Effector memory CD4-positive, alpha-beta T cell (primary cell): ENCODE measurements at places on chromosomes 1 and 21.

- no peak for DNase-seq
Observed at GRCh38 chr1:42165511-42166210, 1.1 kb upstream of the GUCA2A start.

DNA sequence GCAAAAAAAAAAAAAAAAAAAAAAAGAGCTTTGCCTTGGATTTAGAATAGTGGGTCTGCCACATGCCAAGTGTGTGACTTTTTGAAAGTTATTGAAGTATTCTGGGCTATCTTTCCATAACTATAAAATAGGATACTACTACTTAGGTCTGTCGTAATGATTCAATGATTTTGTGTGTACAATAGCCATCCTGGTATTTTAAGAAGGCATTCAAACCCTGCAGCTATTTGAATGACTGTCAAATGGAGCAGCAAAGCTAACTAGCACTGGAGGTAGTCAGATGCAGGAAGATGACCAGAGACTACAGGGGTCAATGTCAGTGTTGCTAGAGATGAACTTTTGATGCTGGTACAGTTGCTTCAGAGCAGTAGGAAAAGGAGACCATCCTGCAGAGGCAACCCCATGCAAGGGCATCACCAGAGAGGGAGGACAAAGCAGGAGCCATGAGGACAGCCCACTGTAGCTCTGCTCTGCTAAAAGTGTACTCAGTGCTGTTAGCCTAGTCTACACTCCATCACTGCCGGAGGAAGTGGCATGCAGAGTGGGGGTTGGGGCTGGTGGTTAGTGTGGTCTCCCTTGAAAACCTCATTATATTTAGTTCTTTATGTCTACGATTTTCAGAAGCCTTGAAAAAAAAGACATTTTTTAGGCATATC is 29.0 kb downstream of the DUSP10 start:
- DNase-seq, result peak; percentile 67

- no peak for DNase-seq
Observed at GRCh38 chr1:169367096-169367685, 406 bp downstream of the NME7 start.

DNA sequence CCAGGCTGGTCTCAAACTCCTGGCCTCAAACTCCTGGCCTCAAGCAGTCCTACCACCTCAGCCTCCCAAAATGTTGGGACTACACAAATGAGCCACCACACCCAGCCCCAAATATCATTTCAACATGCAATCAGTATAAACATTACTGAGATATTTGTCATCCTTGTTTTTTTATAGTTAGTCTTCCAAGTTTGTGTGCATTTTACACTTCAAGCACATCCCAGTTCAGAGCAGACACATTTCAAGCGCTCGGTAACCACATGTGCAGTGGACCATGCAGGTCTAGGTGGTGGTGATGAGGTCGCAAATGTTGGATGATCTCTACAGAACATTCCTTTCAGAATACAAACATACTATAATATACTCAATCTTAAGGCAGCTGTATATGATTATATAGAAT is 23.8 kb upstream of the APP start:
- DNase-seq, result no peak

DNA sequence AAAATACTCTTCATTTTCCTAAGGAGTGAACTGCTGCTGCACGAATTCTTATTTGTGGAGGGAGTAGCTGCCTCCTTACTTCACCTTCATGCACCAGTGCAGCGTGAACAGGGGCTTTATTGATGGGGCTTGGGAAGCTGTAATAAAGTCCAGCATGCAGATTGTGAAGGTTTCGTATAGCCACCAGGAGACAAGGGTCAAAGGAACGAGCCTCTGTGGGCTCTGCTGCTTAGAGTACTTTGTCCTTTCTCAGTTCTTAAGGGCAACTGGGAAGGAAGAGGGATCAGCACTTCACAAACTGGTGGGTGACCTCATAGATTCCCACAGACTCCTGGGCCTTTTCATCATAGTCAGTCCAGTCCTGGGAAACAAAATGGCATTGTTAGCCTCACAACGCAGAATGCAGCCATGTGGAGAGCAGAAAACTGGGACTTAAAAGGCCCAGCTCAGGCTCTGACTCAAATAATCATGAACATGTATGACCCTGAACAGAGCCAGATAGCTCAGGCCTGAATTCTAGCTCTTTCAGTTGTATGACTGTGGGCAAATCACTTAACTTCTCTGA is 6.0 kb downstream of the CZIB start:
- DNase-seq, result no peak

GRCh38 chr21:38861056-38861455 is 55.3 kb downstream of the ETS2 start:
- DNase-seq, result no peak

DNA sequence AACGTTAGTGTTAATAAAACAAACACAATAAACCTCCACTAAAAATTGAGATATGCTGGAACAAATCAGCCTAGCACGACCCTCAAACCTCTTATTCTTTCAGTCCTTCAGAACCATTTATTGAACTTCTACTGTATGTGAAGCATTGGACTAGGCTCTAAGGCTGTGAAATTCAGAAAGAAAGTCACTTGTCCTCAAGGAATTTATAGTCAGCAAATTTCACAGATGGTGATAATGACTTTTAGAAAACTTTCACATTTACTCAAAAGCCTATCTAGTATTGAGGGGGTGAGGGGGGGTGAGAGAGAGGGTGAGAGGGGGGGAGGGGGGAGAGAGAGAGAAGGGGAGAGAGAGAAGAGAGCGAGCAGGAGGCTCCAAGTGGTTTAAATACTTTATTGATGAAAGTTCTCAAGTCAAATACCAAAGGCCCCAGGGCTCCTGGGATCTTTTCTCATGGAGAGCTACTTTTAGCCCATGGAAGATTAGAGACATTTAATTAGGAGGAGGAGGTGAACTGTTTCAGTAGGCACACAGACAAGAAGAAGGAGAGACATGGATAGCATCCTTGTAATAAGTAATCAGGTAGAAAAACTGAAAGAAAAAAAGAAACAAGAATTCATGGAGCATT is 66.3 kb upstream of the SSX2IP start:
- no peak for DNase-seq
